GOT3 (cell line): ENCODE measurements at places on chromosomes 7 and 10.
A peak's percentile ranks its signal among the peaks of the same experiment; 100 is the strongest.

GRCh38 chr10:71840177-71840957, 10.7 kb downstream of the PSAP start:
- DNase-seq: peak; percentile 47

- DNase-seq: no peak
These were observed 116.0 kb downstream of the NEURL1 start for GRCh38 chr10:103609231-103610082.

- DNase-seq: no peak
These were observed 31.9 kb upstream of the LRRC4 start for GRCh38 chr7:128063088-128063487.

- DNase-seq: no peak
These were observed 155.8 kb upstream of the HABP2 start for GRCh38 chr10:113397047-113397446.

GRCh38 chr7:1511444-1512422, 7.5 kb upstream of the INTS1 start:
- DNase-seq: no peak

DNA sequence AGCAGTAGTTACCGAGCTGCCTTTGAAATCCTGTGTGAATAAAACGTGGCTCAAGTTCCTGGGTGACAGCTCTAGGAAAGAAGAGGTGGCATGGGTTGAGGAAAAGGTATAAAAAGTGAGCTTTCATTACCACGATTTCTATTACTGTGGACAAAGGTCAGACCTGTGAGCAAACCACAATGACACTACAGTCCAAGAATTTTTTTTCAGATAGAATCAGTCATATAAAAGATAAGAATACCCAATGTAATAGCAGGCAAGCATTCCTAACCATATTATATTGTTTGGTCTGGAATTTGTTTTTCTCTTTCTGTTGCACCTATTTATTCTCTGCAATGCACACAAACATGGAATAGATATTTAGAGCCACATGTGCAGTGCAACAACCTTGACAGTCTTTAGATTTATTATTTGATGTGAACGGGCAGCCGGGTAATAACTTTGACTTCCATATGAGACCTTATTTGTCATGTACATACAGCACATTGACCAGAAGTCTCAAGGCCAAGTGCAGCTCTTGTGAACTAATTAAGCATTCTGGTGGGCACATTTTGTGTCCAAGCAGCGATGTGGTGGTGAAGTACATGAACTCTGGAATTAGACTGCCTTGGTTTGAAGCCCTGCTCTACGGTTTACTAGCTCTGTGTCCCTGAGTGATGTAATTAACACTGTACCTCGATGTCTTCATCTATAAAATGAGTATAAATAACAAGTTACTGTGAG, 156.8 kb downstream of the NRCAM start:
- DNase-seq: no peak

- no peak for DNase-seq
These were observed 24.9 kb upstream of the ZC3HAV1L start for GRCh38 chr7:139060695-139061237.

GRCh38 chr7:30927559-30927958, 15.9 kb downstream of the AQP1 start:
- DNase-seq: no peak

DNA sequence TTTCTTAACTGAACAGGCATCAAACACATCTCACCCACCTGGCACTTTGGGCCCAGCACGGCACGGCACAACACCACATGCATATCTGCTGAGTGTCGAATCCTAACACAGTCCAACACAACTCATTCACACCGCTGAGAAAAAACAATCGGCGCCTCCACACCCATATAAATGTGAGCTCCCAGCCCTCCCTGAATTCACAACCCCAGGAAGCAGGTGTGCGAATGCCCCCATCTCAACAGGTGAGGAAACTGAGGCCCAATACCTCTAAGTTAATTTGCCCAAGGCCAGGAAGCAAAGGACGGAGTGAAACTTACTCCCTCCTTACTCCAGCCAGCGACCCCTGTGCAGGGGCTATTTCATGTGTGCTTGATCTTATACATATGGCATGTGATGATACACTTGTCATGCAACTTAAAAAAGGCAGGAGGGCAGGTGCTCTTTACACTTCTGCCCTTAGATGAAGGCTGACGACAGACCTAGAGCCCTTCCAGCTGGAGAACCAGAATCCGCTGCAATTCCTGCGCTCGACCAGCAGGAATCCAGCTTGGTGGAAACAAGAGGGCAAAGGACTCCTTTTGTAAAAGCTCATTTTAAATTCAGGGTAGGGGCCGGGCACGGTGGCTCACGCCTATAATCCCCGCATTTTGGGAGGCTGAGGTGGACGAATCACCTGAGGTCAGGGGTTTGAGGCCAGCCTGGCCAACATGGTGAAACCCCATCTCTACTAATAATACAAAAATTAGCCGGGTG, 116.0 kb downstream of the LARP4B start:
- DNase-seq: no peak

GRCh38 chr10:32210306-32211045, 136.5 kb downstream of the EPC1 start:
- DNase-seq: no peak

- DNase-seq: no peak
These were observed 90.3 kb upstream of the PARD3 start for GRCh38 chr10:34905200-34905927.

- DNase-seq: no peak
These were observed 304.8 kb downstream of the GLRX3 start for GRCh38 chr10:130440971-130441370.

DNA sequence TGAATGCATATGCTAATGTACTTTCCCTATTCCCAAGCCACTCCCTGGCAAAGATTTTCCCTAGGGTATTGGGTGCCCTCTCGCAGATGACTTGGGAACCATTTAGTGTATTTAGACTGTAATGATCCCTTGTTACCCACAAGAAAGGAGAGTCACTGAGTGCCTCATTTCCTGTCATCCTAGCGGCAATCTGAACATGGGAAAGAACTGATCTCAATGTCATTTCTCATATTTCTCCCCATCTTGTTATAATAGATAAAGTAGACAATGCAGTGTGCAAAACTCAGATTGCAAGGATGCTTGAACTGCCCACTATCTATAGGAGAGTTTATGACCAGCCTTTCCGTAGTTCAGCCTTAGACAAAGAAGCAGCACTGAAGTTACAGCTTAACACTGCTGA, 123.3 kb downstream of the MICU1 start:
- DNase-seq: no peak

DNA sequence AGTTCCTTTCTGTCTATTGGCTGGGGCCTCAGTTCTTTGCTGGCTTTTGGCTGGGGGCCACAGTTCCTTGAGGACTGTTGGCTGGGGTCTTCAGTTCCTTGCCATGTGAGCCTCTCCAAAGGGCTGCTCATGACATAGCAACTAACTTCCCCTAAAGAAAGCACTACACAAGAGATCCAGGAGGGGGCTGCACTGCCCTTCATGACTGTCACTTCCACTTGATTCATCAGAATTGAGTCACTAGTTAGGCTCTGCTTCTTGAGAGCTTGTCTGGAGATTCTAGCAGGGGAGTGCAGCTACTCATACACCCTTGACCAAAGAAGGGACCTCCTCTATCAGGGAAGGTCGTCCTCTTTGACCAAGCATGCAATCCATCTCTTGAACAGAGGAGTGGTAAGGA, 38.0 kb upstream of the MKX start:
- DNase-seq: peak; percentile 5

- no peak for DNase-seq
These were observed 41.8 kb downstream of the CPED1 start for GRCh38 chr7:121030308-121030707.

DNA sequence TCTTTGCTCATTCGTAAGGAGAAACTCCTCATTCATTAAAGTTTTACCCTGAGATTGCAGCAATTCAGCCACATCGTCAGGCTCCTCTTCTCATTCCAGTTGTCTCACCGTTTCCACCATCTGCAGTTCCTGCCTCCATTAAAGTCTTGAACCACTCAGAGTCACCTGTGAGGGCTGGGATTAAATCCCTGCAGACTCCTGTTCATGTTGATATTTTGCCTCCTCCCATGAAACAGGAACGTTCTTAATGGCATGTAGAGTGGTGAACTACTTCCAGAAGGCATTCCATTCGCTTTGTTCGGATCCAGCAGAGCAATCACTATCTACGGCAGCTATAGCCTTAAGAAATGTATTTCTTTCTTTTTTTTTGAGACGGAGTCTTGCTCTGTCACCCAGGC, 96.5 kb upstream of the FAM20C start:
- no peak for DNase-seq
